Immature natural killer cell (primary cell): ENCODE measurements at places on chromosomes 3 and 15. TPM values are rescaled to one million over a fixed set of nuclear protein-coding genes. Genes with fewer than 3 reads are reported as not detected.

GRCh38 chr15:101676921-101677329 is 24.7 kb upstream of the TM2D3 start:
- DNase-seq = no peak

- no peak for DNase-seq
These were observed 185.8 kb upstream of the PRICKLE2 start for GRCh38 chr3:64411101-64411500.

MAPKBP1 gene
- polyA plus RNA-seq = 3.6 TPM

C3orf33 gene
- polyA plus RNA-seq = 3.2 TPM

BRK1 gene
- polyA plus RNA-seq = 290 TPM

DNA sequence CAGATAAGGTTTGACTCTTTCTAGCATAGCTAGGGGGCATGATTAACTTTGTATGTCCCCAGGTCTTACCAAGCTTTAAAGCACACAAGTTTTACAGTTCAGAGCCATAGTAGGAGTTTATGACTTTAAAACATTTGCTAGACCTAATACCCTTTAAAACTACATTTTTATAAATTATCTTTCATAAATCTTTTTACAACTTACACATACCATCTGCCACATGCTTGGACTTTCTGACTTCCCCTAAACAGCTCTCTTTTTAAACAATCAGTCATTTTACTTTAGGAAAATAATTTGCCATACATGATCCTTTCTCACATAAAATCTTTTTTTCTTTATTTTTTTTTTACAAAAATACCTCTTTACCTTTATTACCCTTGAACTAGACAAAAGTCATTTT is 735.3 kb upstream of the CADM2 start:
- DNase-seq = no peak

DNA sequence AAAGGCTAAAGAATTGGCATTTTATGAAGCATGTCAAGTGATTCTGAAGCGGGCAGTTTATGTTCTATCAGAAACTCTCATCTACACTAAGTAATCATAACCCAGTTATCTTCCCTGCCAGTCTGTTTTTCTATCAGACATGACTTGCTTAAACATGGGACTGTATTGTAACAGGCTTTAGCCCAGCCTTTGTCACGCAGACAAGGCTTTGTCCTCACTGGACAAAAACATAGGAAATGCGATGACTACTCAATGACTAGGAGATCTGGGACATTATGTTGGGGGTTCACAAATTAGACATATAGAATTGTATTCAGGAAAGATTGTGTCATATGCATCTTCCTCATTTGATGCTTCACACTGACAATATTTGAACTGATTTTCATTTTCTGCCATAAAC is 115.5 kb downstream of the GADL1 start:
- DNase-seq = no peak

DNA sequence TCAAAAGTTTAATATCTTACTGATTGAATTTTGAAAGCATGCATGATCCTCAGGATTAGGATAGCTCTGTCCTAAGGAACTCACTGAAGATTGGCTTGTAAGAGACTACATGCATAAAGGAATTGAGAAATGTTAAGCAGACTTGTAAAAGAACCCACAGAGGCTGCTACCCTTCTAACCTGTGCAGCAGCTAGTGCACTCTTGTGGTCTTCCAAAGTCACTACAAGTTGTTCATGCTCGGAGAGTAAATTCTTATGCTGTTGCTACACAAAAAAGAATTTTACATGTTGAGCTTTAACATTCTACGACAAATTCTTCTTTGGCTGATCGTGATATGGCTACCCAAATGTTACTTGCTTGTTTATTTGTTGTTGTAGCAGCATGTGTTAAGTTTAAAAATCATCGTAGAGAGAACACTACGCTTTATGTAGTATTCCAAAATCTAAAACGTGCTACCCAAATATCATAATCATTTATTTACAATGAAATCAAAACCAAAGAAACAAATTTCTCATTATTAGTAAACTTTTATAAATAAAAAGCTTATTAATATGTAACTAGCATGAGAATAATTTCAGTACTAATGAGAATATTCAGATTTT is 55.0 kb downstream of the GOLIM4 start:
- DNase-seq = no peak

LSAMP gene
- not detected for polyA plus RNA-seq

IMPG2 gene
- polyA plus RNA-seq = 0.04 TPM

- DNase-seq = no peak
These were observed 241.1 kb upstream of the TOPAZ1 start for GRCh38 chr3:44000586-44000985.

DNA sequence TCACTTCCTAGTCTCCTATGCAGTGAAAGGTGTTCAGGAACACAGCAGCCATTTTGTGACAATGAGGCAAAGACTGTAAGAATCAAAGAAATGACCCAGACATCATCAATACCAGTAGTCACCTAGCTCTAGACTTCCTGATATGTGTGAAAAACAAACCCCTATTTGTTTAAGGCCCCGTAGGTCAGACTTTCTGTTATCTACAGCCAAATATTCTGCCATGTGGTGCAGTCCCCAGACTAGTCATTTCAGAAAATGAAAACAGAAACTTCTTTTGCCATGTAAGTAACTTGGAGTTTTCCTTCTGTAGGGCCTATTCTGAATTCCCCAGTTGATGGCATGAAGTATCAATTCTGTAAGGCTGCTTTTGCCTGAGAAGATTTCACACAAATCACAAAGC is 181.7 kb upstream of the SNTN start:
- no peak for DNase-seq

BRPF1 gene
- 11.7 TPM for polyA plus RNA-seq

GRCh38 chr3:113234688-113235260 is 23.4 kb downstream of the BOC start:
- DNase-seq = no peak

FBXL2 gene
- 0.11 TPM for polyA plus RNA-seq
